Left colon (tissue), 2 donors: ENCODE measurements at places on chromosomes 3 and 15. TPM values are rescaled to one million over a fixed set of nuclear protein-coding genes. Genes with fewer than 3 reads are reported as not detected.

The MRPL46 gene
- 23.6 TPM for total RNA-seq

The WNT7A gene
- total RNA-seq = not detected

- DNase-seq = no peak
Measured at GRCh38 chr15:41995476-41995855, 23.1 kb upstream of the EHD4 start.

GRCh38 chr15:86028961-86029360 is 50.7 kb upstream of the AGBL1 start:
- DNase-seq = no peak

GRCh38 chr3:39147711-39148434 is 5.5 kb downstream of the CSRNP1 start:
- DNase-seq = peak; percentile 54

- no peak for DNase-seq
Measured at GRCh38 chr15:57747206-57747896, 40.8 kb downstream of the POLR2M start.
